ENCODE measurements at places on chromosomes 6 and 20.

- DNase-seq, result no peak
Measured at GRCh38 chr6:31968326-31968725, 3.6 kb downstream of the DXO start.

GRCh38 chr6:91580635-91581034, 993.8 kb upstream of the MAP3K7 start:
- no peak for DNase-seq

DNA sequence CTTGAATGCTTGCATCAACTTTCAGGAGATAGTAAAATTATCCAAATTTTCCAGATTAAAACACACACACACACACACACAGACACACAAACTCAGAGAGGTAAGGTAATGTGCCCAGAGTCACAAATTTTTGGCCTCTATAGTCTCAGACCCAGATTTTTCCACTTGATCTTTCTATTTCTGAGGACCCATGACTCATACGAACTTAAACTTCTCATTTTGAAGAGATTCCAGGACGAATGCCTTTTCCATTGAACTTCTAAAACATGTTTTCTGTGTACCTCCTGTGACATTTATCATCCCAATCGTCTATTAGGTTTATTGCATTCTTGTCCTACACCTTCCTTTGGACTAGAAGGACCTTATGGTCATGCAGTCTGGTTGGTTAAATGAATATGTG, 172.9 kb upstream of the COL21A1 start:
- no peak for DNase-seq

- no peak for DNase-seq
Measured at GRCh38 chr20:59961423-59961822, 3.2 kb downstream of the CDH26 start.

GRCh38 chr20:10427060-10427692, 6.8 kb downstream of the MKKS start:
- no peak for DNase-seq

- no peak for DNase-seq
Measured at GRCh38 chr6:113185299-113185698, 671.8 kb upstream of the MARCKS start.

GRCh38 chr20:32638848-32639247, 34.9 kb downstream of the C20orf203 start:
- no peak for DNase-seq

- no peak for DNase-seq
Measured at GRCh38 chr6:138465007-138465645, 34.2 kb downstream of the NHSL1 start.

- no peak for DNase-seq
Measured at GRCh38 chr20:44035924-44036323, 121.3 kb downstream of the TOX2 start.

- DNase-seq, result no peak
Measured at GRCh38 chr6:155939253-155939652, 483.6 kb upstream of the NOX3 start.

DNA sequence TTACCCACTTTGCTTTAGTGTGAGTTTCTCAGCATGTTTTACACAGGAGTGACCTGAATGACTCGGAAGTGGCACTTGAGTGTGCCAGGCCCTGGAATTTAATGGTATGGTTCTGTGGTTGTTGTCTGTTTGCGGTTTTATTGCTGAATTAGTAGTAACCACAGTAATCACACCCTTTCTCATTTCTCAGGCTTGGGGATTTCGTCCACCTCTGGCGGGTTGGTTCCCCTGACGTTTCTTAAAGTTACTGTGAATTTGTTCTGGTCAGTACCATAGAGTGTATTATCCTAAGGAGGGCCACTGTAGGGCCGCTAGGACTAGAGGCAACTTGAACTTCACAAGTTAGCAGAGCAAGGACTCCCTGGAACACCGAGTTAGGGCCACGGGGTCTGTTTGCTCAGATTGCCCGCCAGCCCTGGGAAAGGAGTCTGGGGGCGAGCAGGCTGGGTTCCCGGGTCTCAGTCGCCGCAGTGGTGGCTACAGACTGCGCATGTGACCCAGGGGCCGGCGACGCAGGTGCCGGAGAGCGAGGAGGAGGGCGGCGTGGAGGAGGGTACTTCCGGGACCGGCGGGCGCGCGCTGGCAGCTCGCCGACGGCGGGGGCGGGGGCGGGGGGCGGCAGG, 546 bp upstream of the KLHL32 start:
- no peak for DNase-seq

GRCh38 chr6:35737413-35738211, 780 bp downstream of the ARMC12 start:
- DNase-seq, result peak; percentile 50

DNA sequence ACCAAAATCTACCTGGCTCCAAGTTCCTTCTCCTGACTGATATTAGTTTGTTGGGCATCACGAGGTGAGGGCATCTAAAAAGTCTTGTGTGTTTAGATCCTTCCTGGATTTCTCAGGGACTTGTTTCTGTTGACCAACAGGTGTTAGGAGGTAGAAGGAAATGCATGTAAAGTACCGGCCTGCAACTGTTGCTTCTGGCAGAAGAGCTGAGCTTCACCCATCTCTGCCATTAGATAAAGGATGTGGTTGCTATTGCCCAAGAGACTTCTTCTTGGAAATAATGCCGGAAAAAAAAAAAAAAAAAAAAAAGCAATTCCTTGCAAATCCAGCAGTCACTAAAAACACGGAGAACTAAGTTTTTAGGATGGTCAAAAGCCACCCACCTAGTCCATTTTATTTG, 303.1 kb downstream of the CDH26 start:
- DNase-seq, result no peak

DNA sequence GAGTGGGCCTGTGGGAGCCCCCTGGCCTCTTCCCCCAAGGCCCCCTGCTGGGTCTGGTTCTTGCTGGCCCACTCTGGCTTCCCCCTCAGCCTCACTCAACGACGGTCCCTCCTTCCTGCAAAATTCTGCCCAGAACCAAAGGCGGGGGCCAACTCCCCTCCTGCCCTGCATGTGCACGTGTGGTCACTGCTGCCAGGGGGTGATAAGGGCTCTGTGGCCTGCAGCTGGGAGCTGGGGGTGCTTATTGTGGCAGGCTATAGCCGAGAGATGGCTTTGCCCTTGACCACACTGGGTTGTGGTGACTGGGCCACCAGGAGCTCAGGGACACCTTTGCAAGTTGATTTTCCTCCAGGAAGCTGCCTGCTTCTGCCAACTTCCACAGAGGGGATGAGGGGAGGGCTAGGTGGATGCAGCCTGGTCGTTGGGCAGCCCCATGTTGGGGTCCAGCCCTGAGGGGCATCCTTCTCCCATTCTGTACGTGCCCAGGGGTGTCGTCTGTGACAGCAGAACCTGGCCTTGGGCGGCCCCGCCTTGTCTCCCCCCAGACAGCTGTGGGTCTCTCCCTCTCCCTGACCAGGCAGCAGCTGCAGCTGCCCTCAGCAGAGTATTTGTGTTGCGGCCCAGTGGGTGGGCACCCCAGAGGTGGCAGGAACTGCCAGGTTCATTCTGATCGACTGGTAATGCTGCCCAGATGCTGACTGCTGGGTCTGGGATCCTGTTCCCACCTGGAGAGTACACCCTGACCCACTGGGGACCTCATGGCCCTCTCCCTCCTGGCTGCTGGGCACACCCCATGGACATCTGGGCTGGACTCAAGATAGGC, 5.6 kb downstream of the TCEA2 start:
- no peak for DNase-seq

GRCh38 chr6:29147074-29147473, 23.6 kb upstream of the OR2J2 start:
- no peak for DNase-seq

- DNase-seq, result no peak
Measured at GRCh38 chr6:13175759-13176158, 152.6 kb downstream of the TBC1D7 start.

- DNase-seq, result no peak
Measured at GRCh38 chr6:151166180-151166579, 73.6 kb upstream of the AKAP12 start.

DNA sequence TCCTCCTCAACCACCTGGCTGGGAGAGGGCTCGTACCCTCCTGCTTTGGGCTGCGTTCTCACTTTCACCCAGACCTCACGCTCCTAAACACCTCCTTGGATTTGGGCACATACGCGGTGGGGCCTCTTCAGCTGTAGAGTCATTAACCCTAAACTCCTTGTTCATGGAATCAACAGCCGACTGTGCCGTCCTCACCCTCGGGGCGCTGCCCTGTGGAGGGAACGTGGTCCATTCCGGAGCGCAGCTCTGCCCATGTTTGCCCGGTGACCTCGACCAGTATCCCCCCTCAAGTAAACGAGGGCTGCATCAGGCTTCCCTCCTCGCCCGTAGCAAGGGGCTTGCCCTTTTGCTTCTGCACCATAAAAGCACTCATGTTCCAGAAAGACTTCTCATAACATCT, 174.0 kb upstream of the QKI start:
- DNase-seq, result no peak

GRCh38 chr6:26375270-26375669, 7.6 kb upstream of the BTN2A2 start:
- DNase-seq, result no peak

DNA sequence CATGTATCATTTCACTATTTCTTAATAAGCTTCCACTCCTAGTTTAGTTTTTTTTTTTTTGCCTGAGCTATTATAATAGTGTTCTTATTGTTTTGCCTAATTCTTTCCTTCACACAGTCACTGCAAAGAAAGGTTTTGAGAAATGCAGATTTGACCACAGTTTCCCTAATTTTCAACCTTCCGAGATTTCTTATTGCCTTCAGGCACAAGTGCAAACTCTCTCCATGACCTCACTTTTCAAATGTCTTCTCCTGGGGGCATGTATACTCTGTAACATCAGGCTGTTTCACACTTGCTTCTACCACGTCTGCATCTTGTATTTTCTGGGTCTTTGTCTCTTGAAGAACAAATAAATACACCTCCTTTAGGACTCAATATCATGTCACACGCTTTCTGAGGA, 339.0 kb upstream of the CITED2 start:
- DNase-seq, result no peak

DNA sequence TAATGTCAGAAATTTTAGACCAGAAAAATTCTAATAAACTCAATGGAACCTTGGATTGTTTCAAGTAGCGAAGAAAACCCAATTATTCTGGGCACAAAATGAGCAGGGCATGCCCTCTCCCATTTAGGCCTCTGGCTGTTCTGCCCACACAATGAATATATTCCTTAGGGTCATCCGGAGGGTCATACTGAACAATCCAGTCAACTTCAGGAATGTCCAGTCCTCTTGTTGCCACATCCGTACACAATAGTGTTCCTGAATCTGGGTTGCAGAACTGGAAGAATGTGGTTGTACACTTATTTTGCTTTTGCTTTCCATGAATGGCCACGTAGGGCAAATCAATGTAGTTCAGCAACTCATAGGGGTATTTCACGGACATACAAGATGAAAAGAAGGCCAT, 23.4 kb upstream of the RNF144B start:
- DNase-seq, result no peak

GRCh38 chr6:8658416-8658815, 223.1 kb upstream of the SLC35B3 start:
- DNase-seq, result no peak

DNA sequence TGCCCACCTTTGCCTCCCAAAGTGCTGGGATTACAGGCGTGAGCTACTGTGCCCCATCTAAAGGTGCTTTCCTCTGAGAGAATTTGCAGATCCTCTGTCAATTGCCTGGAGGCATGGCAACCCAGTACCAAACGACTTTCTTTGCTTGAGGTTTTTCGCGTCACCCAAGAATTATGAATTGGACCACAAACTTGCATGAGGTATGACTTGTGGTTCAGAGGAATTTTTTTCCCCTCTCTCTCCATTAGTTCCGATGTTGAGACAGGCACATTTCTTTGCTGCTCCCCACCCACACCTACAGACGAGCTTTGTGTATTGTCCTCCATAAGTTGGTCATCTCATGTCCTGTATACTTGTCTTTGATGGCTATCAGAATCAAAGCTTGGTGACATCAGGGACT, 11.8 kb upstream of the SCAF8 start:
- DNase-seq, result no peak

DNA sequence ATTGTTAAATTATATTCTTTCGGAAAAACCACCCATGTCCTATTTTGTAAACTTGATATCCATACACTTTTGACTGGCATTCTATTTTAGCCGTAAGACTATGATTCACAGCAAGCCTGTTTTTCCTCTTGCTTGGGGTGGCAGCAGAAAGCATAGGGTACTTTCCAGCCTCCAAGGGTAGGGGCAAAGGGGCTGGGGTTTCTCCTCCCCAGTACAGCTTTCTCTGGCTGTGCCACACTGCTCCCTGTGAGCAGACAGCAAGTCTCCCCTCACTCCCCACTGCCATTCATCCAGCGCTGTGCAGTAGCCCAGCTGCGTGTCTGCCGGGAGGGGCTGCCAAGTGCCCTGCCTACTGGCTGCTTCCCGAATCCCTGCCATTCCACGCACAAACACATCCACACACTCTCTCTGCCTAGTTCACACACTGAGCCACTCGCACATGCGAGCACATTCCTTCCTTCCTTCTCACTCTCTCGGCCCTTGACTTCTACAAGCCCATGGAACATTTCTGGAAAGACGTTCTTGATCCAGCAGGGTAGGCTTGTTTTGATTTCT, 2.1 kb upstream of the ESR1 start:
- DNase-seq, result no peak

- no peak for DNase-seq
Measured at GRCh38 chr6:16380220-16380809, 141.9 kb downstream of the GMPR start.

GRCh38 chr6:4563156-4563555, 213.0 kb upstream of the CDYL start:
- DNase-seq, result no peak

GRCh38 chr20:47734870-47735269, 50.4 kb downstream of the SULF2 start:
- DNase-seq, result no peak

- DNase-seq, result no peak
Measured at GRCh38 chr6:149260214-149260874, 57.2 kb upstream of the TAB2 start.

DNA sequence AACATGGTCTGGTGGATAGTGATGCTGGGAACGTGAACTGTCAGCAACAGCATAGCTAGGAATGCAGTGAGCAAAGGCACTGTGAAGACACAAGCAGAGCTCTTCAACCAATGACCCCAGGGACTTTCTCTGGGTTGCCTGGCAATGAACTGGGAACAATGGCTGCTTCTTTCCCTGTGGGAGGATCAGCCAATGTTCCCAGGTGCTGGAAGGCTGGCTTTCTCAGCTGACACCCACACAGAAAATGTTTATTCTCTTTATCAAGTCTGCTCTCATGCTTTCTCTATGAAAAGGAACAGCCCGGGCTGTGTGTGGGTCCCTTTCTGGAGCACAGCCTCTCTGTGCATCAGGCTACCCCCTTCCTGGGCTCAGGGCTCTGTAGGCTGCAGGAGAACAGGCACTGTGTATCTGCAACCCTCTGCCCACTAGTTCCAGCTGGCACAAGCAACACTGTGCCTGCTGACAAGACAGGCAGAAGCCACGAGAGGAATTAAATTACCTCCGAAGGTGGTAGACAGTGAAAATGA, 54.2 kb downstream of the HFE start:
- DNase-seq, result no peak

DNA sequence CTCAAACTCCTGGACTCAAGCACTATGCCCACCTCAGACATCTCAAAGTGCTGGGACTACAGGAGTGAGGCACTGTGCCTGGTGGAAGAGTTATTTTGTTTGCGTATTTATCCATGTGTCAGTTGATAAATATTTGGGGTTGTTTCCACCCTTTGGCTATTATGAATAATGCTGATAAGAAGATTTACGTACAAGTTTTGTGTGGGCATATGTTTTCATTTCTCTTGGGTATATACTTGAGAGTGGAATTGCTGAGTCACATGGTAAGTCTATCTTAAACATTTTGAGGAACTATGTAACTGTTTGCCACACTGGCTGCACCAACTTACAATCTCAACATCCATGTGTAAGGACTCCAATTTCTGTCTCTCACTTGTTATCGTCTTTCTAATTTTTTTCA, 200.3 kb downstream of the RNGTT start:
- DNase-seq, result no peak

- no peak for DNase-seq
Measured at GRCh38 chr6:150883521-150883920, 18.0 kb downstream of the MTHFD1L start.
